ENCODE measurements at places on chromosomes 7 and 10. TPM values are rescaled to one million over a fixed set of nuclear protein-coding genes. Genes with fewer than 3 reads are reported as not detected.
A peak's percentile ranks its signal among the peaks of the same experiment; 100 is the strongest.

DNA sequence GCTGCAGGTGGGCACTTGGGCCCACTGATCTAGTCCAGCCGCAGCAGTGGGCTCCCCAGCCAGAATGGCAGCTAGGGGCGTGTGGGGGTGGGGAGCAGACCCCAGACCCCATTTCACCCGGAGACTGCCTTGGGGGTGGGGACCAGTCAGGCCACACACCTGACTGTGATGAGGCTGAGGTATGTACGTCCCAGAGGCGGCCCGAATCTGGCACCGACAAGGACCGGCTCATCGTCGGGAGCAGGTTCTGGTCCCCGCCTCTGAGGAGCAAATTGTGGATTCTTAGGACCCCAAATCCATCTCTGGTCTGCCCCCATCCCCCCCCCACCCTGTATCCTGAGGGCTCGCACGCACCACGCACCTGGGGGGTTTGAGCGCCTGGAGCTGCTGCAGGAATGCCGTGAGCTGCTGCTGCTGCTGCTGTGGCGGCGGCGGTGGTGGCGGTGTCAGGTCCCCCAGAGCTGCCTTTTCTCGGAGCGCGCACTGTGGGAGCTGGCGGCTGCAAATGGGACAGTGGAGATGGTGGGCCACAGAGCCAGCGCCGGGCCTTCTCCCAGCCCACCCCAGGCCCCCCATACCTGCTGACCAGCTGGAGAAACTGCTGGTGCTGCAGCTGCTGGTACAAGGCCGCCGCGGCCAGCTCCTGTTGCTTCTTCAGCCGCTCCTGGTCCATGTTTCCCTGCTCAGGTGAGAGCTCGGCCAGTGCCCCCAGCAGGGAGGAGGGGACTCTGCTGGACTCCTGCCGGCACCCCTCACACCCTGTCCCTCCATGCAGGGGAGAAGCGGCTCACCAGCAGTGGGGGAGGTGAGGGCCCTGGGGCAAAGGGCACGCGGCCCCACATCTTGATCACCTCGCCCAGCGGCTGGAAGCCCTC is 10.2 kb downstream of the GIGYF1 start:
- DNase-seq = no peak

DNA sequence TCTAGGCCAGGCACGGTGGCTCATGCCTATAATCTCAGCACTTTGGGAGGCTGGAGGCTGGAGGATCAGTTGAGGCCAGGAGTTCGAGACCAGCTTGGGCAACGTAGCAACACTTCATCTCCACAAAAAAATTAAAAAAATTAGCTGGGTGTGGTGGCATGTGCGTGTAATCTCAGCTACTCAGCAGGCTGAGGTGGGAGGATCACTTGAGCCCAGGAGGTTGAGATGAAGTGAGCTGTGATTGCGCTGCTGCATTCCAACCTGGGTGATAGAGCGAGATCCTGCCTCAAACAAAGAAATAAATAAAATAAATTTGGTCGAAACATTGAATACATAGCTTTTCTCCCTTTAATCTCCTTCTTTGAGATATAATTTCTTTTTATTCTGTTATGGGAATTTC is 80.6 kb upstream of the ITGB1 start:
- no peak for DNase-seq

GRCh38 chr7:133602291-133602690 is 349.4 kb downstream of the EXOC4 start:
- DNase-seq = peak; percentile 4

DNA sequence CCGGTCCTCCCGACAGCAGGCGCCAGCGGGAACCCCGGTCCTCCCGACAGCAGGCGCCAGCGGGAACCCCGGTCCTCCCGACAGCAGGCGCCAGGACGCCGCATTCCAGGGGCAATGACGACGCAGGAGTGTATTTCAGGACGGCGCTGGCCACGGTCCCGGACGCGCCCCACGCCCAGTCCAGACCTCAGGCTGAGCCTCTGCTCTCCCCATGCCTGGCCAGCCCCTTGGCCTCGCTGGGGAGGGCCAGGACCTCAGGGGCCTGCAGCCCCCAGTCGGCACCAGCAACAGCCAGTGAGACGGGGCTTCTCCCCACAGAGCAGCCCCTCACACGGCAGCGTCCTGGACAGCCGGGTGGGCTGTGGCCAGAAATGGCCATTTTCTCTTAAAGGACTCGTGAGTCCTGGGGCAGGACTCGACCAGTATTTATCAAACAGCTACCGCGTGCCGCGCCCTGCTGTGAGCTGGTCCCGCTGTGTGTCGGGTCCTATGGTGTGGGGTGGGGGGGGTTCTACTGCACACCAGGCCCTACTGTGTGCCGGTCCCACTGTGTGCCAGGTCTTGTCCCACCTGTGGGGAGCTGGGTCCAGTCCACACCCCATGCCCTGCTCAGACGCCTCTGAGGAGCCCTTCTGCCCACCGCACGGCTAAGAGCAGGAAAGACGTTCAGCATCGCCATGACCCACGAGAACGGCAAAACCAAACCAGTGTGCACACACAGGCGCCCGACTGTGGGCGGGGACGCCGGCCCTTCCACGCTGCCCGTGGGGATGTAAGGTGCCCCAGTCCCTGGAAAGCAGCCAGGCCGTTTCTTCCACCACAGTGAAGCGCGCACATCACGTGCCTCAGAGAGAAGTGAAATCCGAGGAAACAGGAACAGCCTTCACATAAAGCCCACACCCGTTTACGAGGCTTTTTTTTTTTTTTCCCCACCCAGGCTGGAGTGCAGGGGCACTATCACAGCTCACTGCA is 33.3 kb downstream of the GET4 start:
- no peak for DNase-seq

- DNase-seq = peak; percentile 94
Observed at GRCh38 chr10:90319188-90319914, 538.5 kb downstream of the HTR7 start.

Gene MYO3A
- 5.0 TPM for total RNA-seq

Gene PAX4
- not detected for total RNA-seq

GRCh38 chr7:39406467-39406866 is 159.7 kb upstream of the YAE1 start:
- DNase-seq = no peak

DNA sequence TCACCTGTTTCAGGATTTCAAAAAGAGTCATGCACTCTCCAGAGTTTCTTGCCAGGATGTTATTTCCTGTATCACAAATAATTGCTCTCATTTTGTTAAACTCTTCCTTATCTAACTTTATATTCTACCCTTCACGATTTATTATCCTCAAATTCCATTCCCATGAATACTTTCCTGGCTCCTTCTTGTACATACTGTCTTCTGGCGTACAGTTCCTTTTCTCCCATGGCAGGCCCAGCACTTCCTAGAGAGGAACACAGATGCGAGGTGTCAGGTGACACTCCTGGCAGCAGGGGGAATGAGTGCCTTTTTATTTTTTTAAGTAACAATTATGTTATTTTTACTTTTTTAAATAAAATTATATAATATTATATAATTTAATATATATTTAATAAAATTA is 411.9 kb downstream of the TFEC start:
- DNase-seq = no peak

GRCh38 chr10:114566064-114566463 is 92.0 kb downstream of the ABLIM1 start:
- no peak for DNase-seq

DNA sequence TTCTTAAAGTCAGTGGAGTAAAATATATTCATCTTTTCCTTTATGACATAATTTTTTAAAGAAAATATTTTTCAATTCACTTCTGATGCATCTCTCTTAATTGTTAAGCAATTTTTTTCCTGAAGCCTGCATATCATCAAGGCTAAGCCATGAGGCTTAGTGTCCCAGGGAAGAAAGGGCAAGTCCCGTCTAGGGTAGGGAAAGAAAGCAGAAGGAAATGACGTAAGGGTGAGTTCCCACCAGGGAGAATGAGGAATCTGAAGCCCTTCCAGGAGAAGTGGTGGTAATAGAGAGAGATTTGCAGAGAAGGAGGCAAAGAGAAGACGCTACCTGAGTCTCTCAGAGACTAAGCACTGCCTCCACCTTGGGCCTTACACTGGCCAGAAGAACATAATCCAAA is 96.8 kb upstream of the NFE2L3 start:
- no peak for DNase-seq

GRCh38 chr7:50418526-50419290 is 31.4 kb downstream of the FIGNL1 start:
- DNase-seq = no peak

Gene GPRIN2
- 9.1 TPM for total RNA-seq

Gene LIPF
- not detected for total RNA-seq

DNA sequence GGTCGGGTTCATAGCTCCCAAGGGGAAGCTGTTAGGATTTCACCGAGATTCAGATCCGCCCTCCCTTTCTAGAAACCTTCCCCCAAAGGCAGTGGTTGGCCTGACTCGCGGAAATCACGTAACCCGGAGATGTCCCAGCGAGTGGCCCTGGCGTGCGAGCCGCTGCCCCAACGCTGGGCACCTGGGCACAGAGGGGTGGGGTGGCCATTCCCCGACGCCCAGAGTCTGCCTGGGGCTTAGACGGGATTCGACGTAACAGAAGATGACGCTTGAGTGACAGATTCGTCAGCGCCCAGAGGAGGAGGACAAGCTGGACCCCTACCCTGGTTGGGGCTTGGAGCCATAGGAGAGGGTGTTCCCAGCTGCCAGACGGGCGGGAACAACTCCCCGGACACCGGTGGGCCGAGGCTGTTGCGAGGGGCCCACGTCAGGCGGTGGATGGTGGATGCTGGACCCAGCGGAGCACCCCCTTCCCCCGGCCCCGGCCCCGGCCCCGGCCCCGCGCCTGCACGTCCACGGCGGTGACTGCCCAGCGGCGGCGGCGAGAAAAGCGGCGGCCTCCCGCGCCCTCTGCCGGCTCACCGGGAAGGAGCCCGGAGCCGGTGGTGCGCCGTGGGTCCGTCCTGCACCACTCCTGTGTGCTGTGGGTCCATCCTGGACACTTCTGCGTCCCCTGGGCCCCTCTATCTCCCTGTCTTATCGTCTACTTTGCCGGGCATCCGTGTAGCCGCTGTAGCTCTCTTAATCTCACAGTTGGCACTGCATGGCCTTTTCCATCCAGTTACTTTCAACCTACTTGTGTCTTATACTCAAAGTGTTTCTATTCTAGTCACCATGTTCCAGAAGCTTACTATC is 35.4 kb upstream of the KNDC1 start:
- DNase-seq = no peak

Gene MSMB
- not detected for total RNA-seq

DNA sequence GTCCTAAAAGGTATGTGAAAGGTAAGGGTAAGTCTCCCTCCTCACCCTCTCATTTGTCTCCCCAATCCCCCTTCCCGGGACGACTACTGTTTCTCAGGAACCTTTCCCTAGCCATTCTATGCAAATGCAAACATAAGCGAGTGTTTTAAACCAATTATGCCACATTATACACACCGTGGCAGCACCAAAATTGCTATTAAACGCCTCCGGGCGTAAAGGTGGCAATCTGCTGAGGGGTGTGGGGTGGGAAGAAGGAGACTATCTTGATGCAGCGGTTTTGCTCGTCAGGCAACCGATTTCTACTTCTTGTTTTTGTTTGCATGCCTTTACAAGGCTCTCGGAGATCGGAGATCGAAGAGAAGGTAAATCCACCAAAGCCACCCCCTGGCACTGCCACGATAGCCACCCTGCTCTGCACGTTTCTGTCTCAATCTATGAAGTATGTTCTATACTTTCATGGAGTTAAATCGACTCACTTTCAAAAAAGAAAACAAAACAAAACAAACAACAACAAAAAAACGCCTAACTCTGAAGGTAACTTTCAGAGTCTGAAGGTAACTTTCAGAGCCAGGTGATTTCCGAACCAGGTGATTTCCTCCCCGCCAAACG is 46.0 kb upstream of the CDK1 start:
- no peak for DNase-seq

Gene ITGB1
- total RNA-seq = 1,039 TPM

DNA sequence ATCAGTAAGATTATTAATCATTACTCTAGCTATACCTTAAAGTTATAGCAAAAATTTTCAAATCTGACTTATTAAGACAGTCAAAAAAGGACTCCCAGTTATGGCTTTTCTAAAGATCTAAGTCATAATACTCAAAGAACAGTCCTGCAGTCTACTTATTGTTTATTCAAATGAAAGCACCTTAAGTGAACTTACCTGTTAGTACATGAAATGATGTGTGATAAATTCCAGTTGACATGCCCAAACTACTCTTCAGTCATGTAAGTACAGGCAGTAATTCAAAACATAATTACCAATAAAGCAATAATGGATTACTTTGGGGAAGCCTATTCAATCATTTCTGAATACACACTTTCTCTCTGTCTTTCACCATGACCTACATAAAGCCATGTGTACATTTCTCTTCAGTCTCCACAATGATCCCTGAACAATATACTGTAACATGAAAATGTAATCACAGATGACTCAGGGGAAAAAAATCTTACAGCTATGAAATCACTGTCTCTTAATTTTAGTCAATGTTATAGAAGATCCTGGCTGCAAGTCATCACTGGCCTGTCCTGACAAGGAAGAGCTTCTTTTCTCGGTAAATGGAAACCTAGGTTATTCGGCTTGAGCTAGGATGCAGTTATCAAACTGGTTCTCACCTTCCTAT is 420.7 kb upstream of the LRRTM3 start:
- DNase-seq = no peak

Measured in epithelial cell of proximal tubule (primary cell).